SK-N-SH (cell line): ENCODE measurements at places on chromosomes 1 and 21.
A peak's percentile ranks its signal among the peaks of the same experiment; 100 is the strongest.

DNA sequence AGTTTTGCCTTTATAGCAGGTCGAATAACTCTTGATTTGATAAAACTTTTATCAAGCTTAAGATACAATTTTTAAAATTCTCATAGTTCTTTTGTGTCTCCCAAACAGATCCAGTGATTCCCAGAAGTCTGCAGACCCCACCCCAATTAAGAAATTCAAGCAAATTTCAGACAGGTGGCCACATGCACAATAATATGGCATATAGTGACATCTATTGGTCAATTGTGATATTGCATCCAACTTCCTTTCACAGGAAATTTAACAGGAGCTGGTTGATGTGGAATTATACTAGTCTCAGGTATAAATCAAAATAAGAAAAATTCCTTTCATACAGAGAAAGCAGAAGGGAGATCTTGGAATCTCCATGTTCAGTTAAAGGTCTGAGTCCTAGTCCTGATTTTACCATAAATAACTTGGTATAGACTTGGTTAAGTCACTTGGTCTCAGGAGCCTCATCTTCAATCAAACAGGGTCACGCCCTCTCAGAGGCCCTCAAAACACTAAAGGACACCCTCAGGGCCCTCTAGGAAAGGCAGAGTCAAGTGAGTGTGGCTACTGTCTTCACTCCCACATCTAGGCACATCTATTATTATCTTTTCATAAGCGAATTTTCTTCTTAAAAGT lies 24.1 kb downstream of the PIGM start:
- peak; percentile 33 for DNase-seq

DNA sequence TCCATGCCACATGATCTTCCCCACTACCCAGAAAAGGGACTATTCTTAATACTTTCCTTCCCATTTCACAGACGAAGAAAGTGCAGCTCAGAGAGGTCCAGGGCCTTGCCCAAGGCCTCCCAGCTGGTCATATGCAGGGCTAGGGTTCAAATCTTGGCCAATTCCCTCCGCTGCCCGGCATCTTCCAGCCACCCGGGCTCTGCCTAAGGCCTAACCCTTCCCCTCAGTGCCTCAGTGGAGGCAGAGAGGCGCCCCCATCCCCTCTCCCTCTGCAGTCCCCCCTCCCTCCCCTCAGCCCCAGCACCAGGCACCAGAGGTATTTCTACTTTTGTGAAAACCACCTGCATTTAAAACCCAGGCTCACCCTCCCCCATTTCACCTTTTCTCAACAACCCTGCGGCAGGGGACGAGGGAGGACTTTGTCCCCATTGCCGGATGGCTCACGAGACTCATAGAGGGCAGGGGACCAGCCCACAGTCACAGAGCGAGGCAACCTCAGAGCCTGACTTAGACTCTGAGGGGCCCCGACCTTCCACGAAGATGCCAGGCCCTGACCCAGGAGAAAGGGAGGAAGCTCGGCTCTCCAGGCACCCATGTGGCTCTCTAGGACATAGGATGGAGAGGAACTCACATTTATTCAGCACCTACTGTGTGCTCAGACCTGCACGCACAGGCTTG lies 12.3 kb downstream of the LAPTM5 start:
- no peak for DNase-seq

- no peak for DNase-seq
Observed at GRCh38 chr1:160168609-160169369, 17.4 kb downstream of the ATP1A4 start.

- DNase-seq = no peak
Observed at GRCh38 chr1:217067642-217068041, 344.4 kb upstream of the ESRRG start.
